Activated CD4-positive, alpha-beta T cell treated with anti-CD3 and anti-CD28 coated beads, Interleukin-2, amount 50 U/mL, for 4 hours (primary cell): ENCODE measurements at places on chromosomes 11 and 22.

DNA sequence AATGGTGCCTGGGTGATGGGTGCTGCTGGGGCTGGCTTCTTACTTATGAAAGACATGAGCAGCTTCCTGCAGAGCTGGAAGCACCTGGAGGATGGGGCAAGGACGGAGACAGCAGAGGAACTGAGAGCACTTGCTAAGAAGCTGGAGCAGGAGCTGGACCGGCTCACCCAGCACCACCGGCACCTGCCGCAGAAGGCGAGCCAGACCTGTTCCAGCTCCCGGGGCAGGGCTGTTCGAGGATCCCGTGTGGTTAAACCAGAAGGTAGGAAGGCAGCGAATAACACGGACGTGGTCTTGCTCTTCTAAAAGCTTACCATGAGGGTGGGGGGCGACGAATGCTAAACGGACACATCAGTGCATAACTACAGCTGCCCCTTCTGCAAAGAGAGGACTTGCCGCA, 9.3 kb downstream of the APOL5 start:
- no peak for DNase-seq

- DNase-seq = no peak
Observed at GRCh38 chr11:35419184-35419829, at the start of gene SLC1A2. TSS of gene SLC1A2 (minus strand) at chr11:35419558. CDS start at chr11:35418966, 592 bp downstream.

- no peak for DNase-seq
Observed at GRCh38 chr11:125593114-125593820, 615 bp downstream of the STT3A start.

DNA sequence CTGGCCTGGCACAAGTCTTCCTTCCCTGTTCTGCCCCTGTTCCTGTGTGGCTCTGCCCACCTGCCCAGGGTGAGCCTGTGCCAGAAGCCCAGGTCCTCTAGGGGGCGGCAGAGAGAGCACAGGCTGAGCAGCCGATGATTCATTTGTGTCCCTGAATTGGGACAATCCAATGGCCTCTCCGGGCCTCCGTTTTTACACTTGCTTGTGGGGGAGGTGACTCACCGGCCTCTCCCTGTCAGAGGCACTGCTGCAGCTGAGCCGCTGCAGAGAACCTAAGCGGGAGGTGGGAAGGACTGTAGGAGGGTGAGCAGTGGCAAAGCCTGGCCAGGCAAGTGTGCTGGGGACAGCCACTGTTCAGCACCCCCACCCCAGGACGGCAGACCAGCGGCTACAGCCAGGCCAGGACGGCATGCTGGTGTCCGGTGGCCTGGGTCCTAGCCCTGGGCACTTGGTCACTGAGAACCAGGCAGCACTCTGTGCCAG, 65.2 kb upstream of the LMO1 start:
- peak; percentile 28 for DNase-seq

DNA sequence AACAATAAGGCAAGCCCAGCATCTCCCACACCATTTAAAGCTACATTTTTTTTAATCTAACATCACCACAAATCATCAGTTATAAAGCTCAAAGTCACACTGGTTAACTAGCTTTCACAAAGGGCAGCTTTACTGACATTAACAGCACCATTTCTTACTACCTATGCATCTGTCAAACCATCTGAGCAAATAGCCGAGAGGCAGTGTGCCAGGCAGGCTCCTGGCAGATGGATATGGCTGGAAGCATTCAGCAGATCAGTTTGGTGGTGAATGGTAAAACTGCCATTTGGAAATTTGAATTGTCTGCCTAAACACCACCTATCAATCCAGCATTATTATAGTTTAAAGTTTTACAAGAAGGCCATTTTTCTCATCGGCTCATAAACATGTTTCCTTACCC, 131.2 kb downstream of the TTC28 start:
- no peak for DNase-seq

GRCh38 chr11:56624661-56625110, 10.0 kb upstream of the OR5M1 start:
- DNase-seq = no peak

DNA sequence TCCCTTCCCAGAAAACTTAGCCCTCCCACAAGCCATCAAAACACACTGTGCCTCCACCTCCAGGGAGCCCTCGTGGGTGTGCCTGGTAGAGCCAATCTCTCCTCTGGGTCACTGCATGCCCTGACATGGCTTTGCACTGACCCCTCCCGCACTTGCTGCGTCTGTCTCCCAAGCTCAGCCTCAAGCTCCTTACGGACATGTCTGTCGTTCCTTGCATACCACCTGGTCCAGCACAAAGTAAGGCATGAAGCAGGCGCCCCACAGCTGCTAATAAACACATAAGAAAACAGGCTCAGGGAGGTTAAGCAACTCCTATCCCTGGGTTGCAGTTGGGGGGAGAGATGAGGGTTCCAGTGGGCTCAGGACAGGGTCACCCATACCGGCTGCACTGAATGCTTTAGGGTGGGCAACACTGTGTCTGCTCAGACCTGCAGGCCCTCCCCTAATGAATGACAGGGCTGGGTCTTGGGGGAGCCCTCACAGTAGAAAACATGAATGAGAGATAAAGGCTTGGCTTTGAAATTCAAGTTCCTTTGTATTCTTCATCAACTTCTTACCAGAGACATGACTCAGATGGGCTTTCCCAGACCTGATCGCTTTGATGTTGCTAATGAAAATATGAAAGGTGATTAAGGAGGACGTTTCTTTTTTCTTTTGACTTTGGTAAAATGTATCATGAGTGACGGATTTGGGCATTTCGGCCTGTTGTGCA, 38.0 kb downstream of the PHF21B start:
- DNase-seq = no peak

- DNase-seq = no peak
Observed at GRCh38 chr11:22194907-22195306, 2.0 kb downstream of the ANO5 start.

DNA sequence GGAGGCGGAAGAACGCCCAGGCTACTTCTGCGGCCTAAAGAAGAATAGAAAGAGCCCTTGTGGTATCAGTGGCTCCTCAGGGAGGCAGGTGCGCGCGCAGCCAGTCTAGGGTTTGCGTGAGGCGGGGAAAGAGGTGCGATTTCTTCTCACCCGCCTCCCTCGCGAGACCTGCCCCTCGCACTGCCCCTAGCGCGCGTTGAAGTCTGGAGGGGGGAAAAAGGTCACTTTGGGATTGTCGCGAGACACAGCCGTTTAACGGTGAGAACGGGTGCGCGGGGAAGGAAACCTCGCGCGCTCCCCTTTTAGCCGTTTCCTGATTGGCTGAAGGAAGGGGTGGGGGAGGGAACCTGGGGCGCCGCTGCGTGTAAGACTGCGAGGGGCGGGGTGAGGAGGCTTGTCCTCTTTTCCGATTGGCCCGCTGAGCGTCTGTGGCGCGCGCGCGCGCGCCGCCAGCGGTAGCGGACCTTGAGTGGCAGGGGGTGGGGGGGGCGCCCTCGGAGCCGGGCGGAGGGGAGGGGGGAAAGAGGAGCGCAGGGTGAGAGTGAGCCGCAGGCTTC, at the start of gene ZFP91:
Gene ZFP91 (plus strand): TSS at position 429 of the 557 bp plus-strand sequence. CDS start 219 bp downstream, outside the sequence.
- DNase-seq = peak; percentile 97

DNA sequence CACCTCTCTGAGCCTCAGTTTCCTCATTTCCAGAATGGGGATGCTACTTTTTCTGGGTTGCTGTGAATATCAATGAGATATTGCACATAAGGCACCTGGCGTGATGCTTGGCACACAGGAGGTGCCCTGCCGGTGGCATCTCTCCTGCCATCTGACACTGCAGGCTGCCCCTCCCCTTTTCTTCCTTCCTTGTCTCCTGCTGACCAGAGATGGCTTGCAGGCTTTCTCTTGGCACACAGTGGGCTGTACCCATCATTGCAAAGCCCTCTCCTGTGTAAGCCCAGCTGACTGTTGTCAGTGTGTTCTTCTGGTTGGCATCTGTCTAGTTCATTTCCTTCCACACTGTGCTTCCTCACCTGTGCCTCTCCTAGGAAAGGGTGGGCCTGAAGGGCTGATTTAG, 91.7 kb downstream of the MYO18B start:
- no peak for DNase-seq

DNA sequence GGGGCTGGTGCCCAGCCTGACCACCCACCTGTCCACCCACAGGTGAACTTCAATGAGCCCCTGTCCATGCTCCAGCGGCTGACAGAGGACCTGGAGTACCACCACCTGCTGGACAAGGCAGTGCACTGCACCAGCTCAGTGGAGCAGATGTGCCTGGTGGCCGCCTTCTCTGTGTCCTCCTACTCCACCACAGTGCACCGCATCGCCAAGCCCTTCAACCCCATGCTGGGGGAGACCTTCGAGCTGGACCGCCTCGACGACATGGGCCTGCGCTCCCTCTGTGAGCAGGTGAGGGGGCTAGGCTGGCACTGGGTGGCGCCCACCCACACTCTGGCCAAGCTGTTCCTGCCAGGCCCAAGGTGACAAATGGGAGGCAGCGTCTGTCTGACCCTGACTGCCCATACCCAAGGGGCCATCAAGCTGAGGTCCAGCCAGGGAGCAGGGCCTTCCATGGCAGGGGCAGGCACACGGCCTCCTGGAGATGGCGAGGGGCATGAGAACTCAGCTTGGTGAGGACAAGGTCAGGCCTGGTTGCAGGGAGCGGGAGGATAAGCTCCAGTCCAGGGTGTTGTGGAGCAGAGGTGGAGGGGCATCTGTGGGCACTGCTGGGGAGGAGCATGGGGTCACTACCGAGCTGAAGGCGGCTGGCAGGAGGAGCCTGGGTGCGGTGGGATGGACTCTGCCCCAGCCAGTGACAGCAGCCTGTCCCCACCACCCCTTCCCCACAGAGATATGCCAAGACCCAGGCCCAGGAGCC, 77.7 kb downstream of the MORC2 start:
- DNase-seq = peak; percentile 16

- no peak for DNase-seq
Observed at GRCh38 chr22:30212363-30212995, 34.1 kb downstream of the LIF start.

DNA sequence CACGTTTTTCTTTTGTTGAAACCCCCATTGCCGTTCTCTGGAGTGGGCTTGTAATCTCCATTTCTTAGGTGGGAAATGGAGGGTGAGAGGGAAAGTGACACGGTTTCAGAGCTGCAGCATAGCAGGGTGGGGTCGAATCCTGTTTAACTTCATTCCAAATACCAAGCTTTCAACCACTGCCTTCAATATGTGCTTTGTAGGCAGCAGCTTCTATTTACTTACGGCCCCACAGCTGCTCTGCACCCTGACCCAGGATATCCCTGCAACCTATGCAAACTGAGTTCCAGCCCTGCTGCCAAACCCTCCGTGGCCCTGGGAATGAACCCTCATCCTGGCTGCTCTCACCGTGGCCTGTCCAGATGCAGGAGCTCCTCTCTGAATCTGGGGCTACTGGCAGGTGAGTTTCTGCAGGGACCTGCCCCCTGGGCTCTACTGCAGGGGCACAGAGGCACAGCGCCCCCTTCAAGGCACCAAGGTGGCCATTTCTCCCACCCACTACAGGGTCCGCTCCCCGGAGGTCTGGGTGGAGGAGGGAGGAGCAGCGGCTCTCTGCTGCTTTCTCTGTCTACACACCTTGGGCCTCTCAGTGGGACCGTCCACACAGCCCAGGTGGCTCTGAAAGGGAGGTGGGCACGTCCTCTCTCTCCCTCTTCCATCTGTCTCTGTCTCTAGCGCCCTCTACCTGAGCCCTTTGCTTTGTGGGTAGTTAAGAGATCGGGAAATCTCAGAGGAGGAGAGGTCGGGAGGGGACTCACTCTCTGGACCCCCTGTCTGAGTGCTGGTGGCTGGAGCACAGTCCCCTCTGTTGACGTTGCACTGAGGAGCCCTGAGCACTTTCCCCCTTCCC, 279.1 kb downstream of the BRD1 start:
- DNase-seq = no peak

DNA sequence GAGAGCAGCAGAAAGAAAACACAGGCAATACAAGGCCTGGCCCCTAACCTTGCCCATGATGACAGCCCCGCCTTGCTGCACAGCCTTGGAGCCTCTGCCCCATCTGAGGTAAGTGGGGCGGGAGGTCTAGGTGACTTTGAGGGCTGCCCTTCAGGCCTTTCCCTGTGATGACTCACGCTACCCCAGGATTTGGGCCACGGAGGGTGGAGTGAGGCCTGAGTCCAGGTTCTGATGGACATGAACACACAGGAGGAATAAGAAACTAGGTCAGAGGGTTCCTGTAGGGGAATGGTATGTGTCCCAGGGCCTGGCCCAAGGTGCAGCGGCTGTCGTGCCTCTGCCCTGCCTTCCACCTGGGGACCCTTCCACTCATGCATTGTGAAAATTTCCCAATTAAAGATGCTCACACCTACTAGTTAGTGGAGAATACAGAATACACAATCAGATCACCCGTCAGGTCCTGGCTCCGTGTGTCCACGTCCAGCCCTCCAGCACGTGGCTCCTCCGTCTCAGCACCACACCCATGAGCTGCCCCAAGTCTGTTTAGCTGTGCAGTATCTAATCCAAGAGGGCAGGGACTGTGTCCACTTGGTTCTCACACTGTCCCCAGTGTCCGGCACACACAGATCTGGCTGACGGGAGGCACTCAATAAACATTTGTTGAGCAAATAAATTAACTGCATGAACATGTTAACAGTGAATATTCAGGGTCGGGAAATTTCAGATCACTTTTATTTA, 111.0 kb downstream of the CHST1 start:
- DNase-seq = no peak

DNA sequence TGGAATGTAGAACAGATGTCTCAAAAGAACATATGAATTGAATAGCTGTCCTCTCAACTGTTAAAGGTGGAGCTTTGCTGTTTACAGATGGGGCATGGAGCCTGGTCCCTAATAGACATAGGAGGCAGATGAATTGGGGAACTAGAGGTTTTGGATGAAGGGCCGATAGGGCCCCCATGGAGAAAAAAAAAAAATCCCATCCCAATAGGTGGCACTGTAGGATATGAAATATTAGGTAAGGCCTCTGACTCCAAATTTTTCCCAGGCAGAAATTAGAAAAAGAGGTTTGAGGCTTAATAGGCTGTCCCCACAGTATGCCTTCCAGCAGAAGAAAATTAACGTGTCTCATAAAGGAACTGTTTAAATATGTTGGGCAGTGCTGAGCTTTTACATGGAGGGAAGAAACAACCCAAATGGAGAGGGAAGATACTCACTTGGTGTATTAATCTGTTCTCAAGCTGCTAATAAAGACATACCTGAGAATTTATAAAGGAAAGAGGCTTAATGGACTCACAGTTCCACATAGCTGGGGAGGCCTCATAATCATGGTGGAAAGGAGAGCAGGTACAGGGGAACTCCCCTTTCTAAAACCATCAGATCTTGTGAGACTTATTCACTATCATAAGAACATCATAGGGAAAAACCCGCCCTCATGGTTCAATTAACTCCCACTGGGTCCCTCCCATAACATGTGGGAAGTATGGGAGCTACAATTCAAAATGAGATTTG, 30.1 kb upstream of the TMEM45B start:
- DNase-seq = no peak

GRCh38 chr11:132122735-132123134, 752.3 kb downstream of the NTM start:
- no peak for DNase-seq

GRCh38 chr22:45235101-45235777, 5.5 kb downstream of the KIAA0930 start:
- DNase-seq = no peak

GRCh38 chr22:22123118-22123959, 121.2 kb upstream of the VPREB1 start:
- no peak for DNase-seq
